ENCODE measurements at places on chromosomes 11 and 22. TPM values are rescaled to one million over a fixed set of nuclear protein-coding genes. Genes with fewer than 3 reads are reported as not detected.

DNA sequence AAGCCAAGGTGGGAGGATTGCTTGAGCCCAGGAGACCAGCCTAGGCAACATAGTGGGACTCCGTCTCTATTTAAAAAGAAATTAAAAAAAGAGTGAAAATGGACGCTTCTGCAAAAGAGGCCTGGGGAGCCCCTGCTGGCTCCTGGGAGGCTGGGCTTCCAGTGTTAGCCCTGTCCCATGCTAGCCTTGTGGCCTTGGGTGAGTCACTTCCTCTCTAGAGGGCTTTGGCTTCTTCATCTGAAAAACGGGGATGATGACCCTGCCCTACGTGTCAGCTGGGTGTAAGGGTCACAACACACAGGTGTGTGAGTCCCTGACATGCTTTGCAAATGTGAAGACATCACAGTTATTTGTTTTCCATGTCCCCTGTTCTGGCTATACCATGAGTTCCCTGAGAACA is 32.8 kb downstream of the FAM227A start:
- DNase-seq: no peak

DNA sequence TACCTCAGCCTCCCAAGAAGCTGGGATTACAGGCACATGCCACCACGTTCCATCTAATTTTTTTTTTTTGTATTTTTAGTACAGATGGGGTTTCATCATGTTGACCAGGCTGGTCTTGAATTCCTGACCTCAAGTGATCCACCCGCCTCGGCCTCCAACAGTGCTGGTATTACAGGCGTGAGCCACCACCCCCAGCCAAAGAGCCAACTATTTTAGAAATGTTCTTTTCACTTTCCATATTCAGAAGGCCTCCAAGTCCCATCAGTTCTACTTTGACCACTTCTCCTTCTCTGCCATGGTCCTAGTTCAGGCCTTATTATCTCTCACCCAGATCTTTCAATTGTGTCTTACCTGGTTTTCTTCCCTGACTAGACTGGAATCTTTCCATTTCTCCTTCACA is 48.2 kb downstream of the CCDC83 start:
- no peak for DNase-seq

DNA sequence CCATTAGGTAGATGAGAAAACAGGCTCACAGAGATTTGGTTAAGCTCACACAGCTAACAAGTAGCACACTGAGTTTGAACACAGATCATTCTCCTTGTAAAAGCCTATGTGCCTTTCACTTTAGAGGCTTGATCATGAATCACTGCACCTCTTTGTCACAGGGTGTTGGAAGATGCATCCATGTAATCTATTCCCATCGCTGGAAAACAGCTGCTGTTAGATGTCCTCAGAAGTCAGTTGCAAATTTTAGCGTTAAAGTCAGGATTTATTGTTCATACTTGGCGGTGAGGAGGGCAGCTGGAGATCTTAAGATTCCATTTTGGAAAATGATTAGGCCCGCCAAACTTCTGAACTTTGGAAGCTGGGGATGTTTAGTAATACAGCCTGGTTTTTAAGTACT is 2.6 kb downstream of the CNTF start:
- no peak for DNase-seq

DNA sequence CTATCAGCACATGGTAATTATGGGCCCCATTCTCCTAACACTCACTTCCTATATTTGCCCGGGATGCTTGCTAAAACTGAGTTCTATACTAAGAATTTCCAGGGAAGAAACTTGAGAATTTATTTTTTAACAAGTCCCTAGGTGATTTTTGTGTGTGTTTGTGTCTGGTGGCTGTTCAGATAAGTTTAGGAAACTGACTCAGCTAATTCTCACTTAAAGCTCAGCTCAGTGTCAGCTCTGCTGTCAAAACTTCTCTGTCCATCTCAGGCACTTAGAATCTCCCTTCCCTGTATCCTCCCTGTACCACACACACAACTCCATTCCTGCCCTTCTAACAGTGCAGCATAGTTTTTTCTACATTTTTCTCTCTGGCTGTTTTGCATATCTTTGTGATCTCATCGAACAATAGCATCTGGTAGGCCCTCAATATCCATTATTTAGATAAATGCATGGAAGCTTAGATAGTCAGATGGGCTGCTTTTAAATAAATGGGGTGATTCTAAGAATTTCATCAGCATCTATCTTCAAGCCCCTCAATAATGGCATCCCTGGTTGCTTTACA is 69.3 kb downstream of the PIWIL4 start:
- no peak for DNase-seq

- DNase-seq: no peak
Observed at GRCh38 chr11:120060512-120060911, 77.4 kb downstream of the TRIM29 start.

Gene KCNJ11
- 6.6 TPM for total RNA-seq

DNA sequence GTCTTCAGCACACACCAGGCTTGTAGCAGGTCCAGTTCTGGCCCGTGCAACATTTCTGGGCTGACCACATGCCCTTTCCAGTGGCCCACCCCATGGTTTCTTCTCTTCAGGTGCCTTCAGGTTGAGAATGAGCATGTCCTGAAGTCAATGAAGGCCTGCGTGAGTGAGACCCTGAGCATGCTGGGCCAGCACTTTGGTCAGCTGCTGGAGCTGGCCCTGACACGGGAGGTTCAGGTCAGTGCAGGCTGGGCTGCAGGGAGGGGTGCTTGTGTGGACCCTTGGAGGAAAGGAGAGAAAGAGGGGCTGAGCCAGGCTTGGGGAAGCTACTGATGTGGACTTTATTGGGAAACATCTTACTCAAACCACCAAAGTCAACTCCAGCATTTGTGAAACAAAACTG is 63.5 kb downstream of the INSC start:
- no peak for DNase-seq

Gene STARD10
- 27.2 TPM for total RNA-seq

Gene SLC15A3
- 49.4 TPM for total RNA-seq

- DNase-seq: no peak
Observed at GRCh38 chr11:73542175-73542574, 55.7 kb downstream of the FAM168A start.

Gene DUSP8
- total RNA-seq: 8.9 TPM

GRCh38 chr22:24035296-24035695 is 24.2 kb downstream of the CABIN1 start:
- DNase-seq: no peak

GRCh38 chr11:120261321-120261720 is 21.4 kb downstream of the POU2F3 start:
- DNase-seq: no peak

DNA sequence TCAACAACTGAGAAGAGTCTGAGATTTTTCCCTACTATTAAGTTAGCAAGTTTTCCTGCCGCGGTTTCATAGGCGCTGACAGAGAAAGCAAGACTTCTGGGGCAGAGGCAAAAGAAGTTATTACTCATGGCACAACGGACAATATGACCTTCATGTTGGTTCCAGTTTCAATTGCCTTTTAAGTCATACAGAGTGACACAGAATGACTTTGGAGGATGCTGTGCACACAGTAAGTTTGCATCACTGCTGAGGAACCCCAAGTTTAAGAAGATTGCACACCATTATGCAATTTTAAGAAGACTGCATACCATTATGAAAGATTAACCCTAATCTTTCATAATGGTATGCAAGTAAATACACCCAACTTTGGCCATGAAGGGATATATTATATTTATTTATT is 626.5 kb upstream of the CHORDC1 start:
- DNase-seq: no peak

Gene CASP5
- total RNA-seq: 0.76 TPM

Gene GSC2
- total RNA-seq: not detected

DNA sequence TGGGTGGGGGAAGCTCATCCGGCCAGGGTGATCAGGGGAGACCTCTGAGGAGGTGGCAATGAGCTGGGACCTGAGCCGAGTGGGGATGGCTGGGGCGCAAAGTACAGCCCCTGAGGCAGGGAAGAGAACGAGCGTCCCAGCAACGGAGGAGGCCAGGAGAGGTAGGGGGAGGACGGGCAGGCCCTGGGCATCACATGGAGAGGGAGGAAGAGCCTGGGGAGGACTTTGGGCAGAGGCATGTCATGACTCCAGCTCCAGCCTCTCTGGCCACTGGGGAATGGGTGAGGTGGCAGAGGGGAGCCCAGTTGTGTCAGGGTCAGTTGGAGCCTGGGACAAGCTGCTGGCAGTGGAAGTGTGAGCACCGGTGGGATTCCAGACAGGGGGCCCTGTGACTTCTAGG is 11.5 kb downstream of the PMM1 start:
- no peak for DNase-seq

DNA sequence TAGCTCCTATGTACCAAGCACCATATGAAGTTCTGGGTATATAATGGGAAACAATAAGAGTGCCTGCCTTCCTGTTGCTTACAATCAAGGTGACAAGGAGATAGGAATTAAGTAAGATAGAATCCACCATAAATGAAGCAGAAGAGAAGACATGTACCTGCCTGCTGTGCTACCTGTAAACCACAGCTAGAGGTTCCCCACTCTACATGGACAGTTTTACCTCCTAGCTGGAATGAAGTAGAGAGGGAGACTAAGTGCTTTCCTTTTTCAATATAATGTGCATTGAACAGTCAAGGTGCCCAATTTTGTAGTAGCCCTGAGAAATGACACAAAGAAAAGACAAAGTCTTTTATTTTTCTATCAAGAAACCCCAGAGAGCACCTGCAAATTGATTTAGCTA is 984.6 kb downstream of the DLG2 start:
- DNase-seq: no peak

GRCh38 chr11:122741613-122742300 is 86.2 kb downstream of the UBASH3B start:
- DNase-seq: peak; percentile 67

Gene NPAS4
- total RNA-seq: not detected

DNA sequence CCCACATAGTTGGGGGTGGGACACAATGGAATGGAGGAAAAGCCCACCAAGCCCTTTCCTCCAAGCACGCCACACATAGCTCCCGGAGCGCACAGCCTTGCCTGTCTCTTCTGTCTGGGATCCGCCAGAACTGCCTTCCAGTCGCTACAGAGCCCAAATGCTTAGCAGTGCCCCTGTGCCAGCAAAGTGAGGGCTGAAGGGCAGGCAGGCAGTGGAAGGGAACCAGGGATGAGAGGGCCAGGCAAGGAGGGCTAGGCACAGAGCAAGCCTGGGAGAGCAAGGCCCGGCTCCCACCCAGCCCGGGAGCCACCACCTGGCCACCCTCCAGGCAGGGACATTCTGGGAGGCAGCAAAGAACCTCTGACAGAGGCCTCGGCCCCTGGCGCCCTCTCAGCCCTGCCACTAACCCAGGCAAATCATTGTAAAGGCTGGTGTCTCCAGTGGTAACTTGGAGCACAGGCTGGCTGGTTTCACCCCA is 32.5 kb downstream of the PPP2R1B start:
- no peak for DNase-seq

DNA sequence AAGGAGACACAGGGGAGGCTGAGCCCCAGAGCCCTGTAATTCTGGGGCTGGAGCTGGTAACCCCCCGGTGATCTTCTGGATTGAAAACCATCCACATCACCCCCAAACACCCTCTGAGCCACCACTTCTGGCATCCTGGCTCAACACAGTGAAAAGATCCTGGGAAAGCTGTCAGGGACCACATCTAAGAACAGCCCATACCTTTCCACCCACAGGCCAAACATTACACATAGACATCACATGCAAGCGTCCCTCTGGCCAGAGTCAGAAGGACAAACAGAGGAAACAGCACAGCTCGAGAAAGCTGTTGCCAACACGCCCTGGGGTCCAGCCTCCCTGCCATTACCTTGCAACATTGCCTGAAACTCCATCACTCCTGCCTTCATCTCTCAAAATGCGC is 469.5 kb downstream of the SOX6 start:
- DNase-seq: no peak

Gene MRGPRX3
- not detected for total RNA-seq

- no peak for DNase-seq
Observed at GRCh38 chr22:44793106-44793505, 40.7 kb downstream of the ARHGAP8 start.

GRCh38 chr22:31952094-31952401 is 7.7 kb downstream of the YWHAH start:
- no peak for DNase-seq

GRCh38 chr11:29486301-29486700 is 530.5 kb downstream of the KCNA4 start:
- DNase-seq: no peak

Gene SLC25A1
- total RNA-seq: 54.1 TPM

Gene MCAT
- 11.5 TPM for total RNA-seq

DNA sequence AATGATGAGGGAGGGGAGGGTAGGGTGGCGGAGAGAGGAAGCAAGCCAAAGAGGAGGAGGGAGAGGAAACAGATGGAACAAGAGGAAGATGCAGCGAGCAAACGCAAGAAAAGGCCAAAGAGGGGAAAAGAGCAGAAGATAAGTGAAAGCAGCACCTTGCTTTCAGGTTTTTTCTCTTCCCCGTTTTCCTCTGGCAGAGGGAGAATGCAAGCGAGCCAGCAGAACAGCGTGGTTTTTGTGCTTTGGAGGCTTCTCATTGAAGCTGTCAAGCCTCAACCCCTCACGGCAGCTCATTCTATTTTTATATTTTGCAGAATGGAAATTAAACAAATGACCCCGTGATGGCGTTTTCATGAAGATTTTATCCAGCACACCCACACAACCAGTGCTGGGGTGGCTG is 67.1 kb upstream of the GRAMD1B start:
- no peak for DNase-seq

- DNase-seq: no peak
Observed at GRCh38 chr11:95229199-95229992, 1.6 kb downstream of the SESN3 start.

DNA sequence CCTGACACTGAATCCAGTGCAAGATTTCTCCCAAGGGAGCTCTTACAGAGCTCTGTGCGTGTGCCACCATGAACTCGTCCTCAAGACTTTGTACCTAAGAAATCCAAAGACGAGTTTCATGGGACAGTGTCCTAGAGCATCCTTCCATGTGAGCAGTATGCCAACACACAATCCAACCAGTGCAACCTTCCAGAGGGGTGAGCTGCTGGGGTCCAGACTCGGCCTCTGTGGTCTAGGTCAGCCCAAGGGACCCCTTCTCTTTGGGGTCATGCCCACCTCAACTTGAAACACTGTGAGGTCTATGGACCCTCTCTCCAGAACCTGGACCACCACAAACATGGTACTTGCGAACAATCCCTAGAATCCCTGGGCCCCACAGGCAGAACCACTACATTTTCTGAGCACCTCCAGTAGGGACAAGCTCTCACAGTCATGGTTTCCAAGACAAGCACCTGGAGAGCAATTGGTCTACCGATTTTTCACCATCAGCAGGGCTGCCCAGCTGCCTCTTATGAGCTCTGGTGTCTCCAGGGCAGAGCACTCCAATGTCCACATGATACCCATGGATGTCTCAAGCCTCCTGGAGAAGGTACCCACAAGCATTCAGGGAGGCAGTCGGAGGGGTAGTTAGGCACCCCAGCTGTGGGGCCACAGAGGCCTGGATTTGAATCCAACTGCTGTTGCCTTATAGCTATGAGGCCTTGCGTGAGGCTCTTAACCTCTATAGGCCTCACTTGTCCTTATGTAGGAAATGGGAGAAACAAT is 7.7 kb downstream of the CHST1 start:
- DNase-seq: peak; percentile 45
